Fibroblast of skin of back (primary cell): ENCODE measurements at places on chromosomes 2 and 18.

DNA sequence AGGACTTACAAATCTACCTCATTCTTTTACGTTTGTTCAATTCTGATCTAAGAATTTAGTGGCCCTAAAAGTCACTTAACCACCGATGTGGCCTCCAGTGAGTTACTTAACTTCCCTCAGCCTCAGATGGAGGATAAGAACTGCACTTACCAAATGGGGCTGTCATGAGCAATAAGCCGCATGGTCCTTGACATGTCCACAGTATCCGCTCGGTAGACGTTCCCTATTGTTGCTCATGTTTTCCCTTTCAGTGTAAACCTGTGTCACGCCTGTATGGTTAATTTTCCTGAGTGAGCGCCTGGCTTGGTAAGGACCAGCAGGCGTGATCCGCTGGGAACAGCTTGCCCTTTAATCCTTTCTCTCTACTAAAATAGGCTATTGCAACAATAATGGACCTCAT, 20.3 kb downstream of the SEC11C start:
- DNase-seq: no peak

DNA sequence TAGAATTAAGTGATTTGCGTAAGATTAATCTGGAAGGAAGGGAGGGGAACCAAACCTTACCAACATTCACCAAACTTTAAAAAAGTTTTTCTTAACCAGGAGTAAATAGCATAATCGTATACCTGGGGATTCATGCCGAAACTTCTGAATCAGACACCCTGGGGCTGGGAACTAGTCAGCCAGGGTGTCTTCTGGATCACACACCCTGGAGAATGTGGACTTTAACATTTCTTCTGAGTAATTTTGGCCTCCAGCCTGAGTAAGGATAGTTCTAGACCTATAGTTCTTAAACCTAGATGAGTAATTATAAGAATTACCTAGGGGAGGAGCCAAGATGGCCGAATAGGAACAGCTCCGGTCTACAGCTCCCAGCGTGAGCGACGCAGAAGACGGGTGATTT, 44.1 kb upstream of the MEIS1 start:
- DNase-seq: no peak

DNA sequence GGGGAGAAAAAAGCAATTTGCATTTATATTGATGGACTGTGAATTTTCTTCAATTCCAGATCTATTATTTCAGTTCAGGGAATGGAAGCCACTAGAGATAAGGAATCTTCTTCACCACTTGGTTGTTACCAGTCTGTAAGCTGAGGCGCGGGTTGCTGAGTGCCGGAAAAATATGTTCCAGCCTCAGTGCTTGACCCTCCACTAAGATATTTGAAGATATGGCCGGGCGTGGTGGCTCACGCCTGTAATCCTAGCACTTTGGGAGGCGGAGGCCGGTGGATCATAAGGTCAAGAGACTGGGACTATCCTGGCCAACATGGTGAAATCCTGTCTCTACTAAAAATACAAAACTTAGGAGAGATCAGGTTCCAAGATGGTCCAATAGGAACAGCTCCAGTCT, 9.1 kb upstream of the HMSD start:
- DNase-seq: no peak

GRCh38 chr2:239538357-239539052, 137.7 kb upstream of the HDAC4 start:
- no peak for DNase-seq

- DNase-seq: no peak
Observed at GRCh38 chr2:3830796-3831195, 127.4 kb downstream of the DCDC2C start.

GRCh38 chr18:62531931-62532330, 9.1 kb downstream of the ZCCHC2 start:
- DNase-seq: no peak

DNA sequence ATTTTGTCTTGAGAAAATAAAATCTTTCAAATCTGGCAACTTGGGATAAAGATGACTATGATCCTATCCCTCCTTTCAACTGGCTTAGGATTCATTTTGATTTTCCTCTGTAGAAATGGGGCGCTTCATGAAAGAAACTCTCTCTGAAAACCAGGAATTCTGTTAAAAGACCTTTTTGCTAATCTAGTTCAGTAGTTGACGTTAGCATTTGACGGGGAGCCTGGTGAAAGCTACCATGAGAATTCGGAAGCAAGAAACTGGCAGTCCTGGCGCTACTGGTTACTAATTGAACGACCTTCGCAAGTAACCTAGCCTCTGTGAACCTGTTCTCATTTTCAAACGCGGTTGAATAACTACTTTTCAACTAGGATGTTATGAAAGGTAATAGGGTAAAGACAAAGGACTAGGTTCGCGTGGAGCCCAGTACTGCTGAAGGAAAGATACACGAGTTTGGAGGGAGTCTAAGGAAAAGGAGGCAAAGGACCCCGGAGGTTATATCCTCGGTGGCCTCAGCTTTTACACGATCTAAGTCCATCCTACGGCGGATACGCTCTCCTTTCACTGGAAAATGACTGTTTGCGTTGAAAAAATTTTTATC, 604 bp upstream of the STK11IP start:
- no peak for DNase-seq

- no peak for DNase-seq
Observed at GRCh38 chr2:230879271-230879882, 14.6 kb downstream of the ITM2C start.

DNA sequence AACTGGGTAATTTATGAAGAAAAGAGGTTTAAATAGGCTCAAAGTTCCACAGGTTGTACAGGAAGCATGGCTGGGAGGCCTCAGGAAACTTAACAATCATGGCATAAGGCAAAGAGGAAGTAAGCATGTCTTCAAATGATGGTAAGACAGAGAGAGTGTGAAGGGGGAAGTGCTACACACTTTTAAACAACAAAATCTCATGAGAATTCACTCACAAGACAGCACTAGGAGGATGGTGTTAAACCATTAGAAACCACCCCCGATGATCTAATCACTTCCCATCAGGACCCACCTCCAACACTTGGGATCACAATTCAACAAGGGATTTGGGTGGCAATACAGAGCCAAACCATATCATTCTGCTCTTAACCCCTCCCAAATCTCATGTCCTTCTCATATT, 34.9 kb downstream of the CFAP210 start:
- DNase-seq: no peak

DNA sequence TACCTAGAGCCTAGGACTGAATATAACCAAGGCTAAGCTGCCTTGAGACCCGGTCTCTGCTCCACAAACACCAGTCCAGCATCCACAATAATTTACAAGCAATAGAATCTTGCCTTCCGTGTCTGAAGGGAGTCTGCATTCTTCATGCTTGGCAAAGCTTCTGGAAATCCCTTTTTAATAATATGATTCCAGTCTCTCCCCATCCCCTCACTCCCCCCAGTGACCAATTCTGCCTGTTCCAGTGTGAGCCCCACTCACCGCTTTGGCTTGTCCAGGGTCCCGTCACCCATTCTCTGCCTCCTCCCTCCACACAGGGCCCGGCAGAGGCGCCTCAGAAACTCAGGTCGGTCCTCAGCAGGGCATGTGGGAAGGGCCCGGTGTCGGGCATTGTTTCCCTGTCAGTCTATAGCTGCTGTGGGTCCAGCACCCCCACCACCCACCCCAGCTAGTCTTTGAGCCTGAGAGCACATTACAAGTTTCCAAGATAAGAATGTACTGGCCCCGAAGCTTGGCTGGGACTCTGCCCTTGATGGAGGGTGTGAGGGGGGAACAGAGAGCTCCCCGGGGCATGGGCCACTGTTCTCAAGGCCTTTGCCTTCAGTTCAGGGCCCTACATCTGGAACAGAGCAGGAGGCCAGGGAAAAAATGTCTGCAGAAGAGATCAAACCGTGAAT, 129.7 kb upstream of the MYCN start:
- no peak for DNase-seq

GRCh38 chr18:48940854-48941611, 9.7 kb downstream of the SMAD7 start:
- no peak for DNase-seq

GRCh38 chr2:169107645-169108044, 38.3 kb downstream of the DHRS9 start:
- DNase-seq: no peak

GRCh38 chr18:25896178-25896780, 194.1 kb downstream of the SS18 start:
- peak; percentile 48 for DNase-seq

DNA sequence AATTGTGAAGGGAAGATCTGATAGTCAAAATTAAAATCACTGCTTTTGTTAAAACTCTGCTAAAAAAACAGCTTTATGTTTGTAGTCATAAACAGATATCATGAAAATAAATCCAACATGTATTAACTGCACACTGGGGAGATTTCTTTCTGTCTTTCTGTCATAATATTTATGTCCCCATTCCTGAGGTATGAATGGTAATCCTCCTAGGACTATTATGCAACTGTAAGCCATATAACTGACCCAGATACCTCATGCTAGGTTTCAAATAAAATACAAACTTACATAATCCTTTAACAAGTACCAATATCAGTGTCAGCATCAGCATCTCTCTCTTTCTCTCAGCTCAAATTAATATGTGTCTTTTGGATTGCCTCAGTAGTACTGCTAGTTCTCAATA, 18.2 kb downstream of the IFIH1 start:
- DNase-seq: peak; percentile 29

GRCh38 chr2:173996766-173997165, 31.6 kb upstream of the SP3 start:
- DNase-seq: no peak

DNA sequence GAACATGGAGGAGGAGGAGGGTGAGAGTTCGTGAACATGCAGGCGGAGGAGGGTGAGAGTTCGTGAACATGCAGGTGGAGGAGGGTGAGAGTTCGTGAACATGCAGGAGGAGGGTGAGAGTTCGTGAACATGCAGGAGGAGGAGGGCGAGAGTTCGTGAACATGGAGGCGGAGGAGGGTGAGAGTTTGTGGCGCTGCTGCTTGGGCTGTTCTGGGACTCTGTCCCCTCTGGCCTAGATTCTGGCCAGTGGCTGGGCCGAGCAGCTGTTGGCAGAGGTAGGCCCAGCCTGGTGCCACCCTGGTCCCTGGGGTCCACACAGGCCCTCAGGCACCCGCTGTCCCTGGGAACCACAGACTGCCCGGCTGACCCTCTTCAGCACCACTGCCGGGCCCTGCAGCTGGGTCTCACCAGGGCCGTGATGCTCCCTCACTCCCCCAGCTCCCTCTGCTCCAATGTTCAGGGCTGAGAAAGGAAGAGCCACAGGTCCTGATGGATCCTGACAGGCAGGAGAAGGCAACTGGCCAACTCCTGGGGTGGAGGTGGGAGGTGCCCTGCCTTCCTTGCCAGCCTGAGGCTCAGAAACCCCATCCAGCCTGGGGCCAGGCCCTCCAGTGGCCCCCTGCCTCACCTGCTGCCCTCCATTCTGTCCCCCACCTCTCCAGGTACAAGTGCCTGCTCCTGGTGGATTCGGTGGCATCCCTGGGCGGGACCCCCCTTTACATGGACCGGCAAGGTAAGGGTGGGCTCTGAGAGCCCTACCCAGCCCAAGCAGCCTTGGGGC, 3.9 kb downstream of the AGXT start:
- DNase-seq: no peak

DNA sequence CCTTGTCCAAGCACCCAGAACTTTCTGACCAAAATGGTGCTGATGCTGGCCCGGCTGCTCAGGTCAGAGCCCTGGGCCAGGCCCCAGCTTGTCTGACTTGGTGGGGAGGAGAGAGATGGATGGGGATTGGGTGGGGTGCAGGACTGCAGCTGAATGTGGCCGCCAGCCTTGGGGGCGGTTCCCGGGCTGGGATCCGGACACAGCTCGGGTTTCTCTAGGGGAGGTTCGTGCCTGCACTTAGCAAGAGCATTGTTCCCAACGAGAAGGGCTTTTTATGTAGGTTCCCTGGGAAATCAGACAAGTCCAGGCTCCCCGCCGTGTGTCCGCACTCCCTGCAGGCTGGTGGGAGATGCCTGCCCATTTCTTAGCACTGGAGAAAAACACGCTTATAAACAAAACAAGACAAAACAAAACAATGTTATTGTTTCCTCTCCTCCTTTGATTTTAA, 50.5 kb upstream of the HS6ST1 start:
- DNase-seq: peak; percentile 60

- no peak for DNase-seq
Observed at GRCh38 chr2:224638301-224638823, 53.2 kb upstream of the CUL3 start.

- DNase-seq: no peak
Observed at GRCh38 chr2:129800686-129801085, 178.8 kb upstream of the RAB6C start.

DNA sequence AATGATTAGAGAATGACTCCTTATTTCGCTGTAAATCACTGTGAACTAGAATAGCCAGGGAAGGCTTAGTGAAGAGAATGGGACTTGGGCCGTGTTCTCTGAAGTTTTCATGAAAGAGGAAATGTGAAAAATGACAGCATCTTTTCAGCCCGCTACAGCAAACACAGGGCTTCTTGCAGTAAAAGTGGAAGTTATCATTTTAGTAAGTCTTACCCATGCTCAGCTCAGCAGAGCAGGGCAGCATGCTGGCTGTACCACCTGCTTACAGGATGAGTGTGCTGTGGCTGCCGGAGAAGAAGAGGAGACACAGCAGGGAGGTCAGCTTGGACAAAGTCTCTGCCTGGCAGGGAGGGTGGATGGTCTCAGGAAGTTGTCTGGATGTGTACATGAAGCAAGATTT, 300.7 kb upstream of the DLGAP1 start:
- DNase-seq: no peak

DNA sequence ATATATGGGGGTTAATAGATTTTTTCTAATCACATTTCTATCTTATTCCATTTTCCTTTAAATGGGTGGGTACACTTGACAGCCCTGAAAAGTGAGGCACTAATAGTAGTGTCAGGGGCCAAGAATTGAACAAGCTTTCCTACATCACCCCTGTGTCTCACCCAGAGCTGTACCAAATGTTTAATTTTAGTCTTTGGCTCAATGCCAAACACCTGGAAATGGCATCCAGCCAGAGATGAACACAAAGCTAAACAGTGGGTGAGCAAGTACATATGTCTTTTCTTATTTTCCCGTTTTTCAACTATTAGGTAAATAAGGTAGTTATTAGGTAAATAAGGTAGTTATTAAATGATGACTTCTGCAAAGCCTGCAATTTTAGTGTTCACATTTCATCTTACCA, 276.3 kb upstream of the ERBB4 start:
- no peak for DNase-seq

DNA sequence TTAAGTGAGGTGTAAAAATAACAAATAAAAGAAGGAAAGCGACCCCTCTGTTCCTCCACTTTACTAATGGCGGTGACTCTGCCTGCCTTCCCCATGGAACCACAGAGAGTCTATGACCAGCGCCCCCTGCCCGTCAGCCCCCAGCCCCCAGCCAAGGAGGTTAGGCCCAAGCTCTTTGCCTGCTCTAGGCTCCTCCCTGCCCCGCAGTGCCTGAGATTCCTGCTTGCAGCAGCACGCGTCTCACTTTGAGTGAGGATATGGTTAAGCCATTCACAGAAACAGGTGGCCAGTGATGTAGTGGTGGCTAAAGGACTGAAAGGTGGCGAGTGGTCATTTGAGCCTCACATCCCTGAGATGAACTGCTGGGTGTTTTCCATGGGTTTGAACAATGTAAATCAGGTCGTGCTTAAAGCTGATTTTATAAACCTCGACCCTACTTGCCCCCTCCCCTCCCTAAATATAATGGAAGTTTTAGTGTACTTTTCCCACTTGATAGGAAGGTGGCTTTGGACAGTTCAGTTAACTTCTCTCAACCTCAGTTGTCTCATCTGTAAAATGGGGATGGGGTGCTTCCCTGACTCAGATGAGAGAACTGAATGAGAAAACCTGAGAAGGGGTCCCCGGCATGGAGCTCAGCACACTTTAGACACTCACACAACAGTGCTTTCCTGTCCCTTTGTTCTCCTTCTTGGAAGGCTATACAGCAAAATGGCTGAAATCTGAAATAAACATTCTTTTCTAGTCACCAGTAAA, 46.5 kb downstream of the IL1RL2 start:
- no peak for DNase-seq

GRCh38 chr18:46333431-46334135, 229.4 kb downstream of the HAUS1 start:
- peak; percentile 37 for DNase-seq
